Left colon (tissue), 2 donors: ENCODE measurements at places on chromosomes 4 and X. TPM values are rescaled to one million over a fixed set of nuclear protein-coding genes. Genes with fewer than 3 reads are reported as not detected.

DNA sequence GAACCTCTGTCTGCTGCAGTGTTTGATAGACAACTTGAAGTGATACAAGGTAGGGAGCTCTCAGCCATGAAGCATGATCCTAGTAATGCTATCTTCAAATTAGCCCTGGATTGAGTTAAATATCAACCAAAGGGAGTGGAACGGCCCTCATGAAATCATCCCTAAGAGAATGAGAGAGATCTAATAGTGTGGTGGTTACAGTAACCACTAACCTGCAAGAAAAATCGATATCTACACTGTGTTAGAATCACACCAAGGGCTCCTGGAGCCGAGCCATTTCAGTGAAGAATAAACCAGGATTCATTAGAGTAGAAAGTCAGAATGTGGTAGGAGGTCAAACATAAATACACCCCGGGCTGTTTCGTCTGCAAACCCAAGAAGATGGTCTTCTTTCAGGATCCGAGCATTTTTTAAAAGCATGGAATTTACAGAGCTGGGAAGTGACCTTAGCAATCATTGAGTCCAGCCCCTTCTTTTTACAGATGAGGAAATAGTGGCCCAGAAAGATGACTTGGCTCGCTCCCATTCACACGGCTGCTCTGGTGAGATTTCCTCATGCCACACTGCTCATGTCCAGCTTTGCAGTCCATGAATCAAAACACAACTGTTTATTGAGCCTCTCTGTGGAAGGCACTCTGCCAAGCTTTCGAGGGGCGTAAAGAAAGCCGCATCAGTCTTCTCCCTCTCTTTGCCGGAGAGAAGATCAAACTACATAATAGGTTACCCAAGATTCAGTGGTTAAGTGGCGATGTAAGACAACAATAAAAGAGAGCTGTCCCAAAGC is 5.5 kb upstream of the DCTD start:
- DNase-seq = peak; percentile 11

GRCh38 chr4:40886931-40887763 is 137.4 kb downstream of the NSUN7 start:
- DNase-seq = no peak

The GRXCR1 gene
- not detected for total RNA-seq

DNA sequence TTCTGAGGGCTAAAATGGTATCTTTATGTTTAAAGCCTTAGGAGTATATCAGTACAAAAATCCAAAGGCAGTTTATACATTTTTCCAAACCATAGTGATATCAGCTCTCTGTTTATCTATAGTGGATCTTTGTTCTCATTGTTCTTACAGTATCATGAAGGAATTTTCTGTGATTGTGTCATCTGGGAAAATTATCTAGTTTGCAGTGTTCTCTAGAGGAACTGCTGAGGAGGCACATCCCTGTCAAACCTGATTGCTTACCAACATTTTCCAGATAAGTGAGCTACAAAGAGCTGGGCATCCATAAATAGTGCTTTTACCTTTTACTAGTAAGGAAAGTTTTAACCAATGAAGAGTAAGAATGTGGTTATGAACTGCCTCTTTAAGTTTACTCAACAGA is 44.9 kb upstream of the SLC25A31 start:
- DNase-seq = no peak

DNA sequence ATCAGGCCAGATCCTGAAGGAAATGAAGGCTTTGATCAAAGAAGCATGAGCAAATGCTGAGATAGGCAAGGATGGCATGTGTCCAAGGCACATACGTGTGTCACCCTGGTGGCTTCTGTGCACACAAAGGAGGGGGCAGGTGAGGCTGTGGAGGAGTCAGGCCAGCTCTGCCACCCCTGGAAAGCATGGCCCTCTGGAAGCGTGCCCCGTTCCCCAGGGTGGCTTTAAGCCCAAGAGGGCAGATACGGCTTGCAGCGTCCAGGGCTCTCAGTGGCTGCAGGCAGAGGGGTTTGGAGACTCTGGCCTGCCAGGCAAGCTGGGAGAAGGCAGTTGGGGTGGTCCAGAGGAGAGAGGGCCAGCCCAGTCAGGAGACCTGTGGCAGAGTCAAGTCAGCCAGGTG is 25.6 kb downstream of the PNMA6E start:
- DNase-seq = no peak

The HSPA4L gene
- 6.0 TPM for total RNA-seq
